ENCODE measurements at places on chromosomes 2 and 18. TPM values are rescaled to one million over a fixed set of nuclear protein-coding genes. Genes with fewer than 3 reads are reported as not detected.

Gene PAPOLG
- total RNA-seq = 18.4 TPM

Gene CNDP1
- not detected for total RNA-seq

Gene CLHC1
- total RNA-seq = 35.4 TPM

Gene DNAJC5G
- total RNA-seq = not detected

Gene ASB18
- total RNA-seq = not detected

Gene ELOA2
- not detected for total RNA-seq

Gene ZNF521
- total RNA-seq = not detected

Gene PUM2
- 94.0 TPM for total RNA-seq

Gene HSPD1
- 693 TPM for total RNA-seq

Gene ACOXL
- total RNA-seq = not detected

Gene PFN4
- 2.6 TPM for total RNA-seq

Gene UCN
- 9.5 TPM for total RNA-seq

Gene TMEM178A
- total RNA-seq = 0.66 TPM

Gene SCG2
- total RNA-seq = 0.84 TPM

Gene METAP1D
- total RNA-seq = 9.3 TPM

Gene RFX8
- not detected for total RNA-seq

Gene SH3BP4
- 59.7 TPM for total RNA-seq

Gene SULT1C2
- total RNA-seq = not detected

Gene PRPF40A
- 147 TPM for total RNA-seq

Gene SERPINB11
- not detected for total RNA-seq

Gene RBM44
- 0.23 TPM for total RNA-seq

Gene INHBB
- total RNA-seq = 0.16 TPM

Gene CD226
- total RNA-seq = 2.6 TPM

Gene PLA2R1
- total RNA-seq = 7.5 TPM

Gene RAMP1
- total RNA-seq = 11.2 TPM

Gene CCDC68
- 3.3 TPM for total RNA-seq

Gene MLPH
- total RNA-seq = 27.1 TPM

Gene CPLX4
- not detected for total RNA-seq

Gene GIGYF2
- 90.3 TPM for total RNA-seq

Gene DYNAP
- total RNA-seq = 0.59 TPM

Gene SLC23A3
- total RNA-seq = 2.6 TPM

Gene PTPRM
- total RNA-seq = 82.8 TPM

Gene MTX2
- 40.9 TPM for total RNA-seq

Gene IL37
- total RNA-seq = not detected
